Activated CD8-positive, alpha-beta memory T cell treated with anti-CD3 and anti-CD28 coated beads, Interleukin-2, amount 10 ng/mL, durations not matched to agents 7 days and 5 days (primary cell): ENCODE measurements at places on chromosomes 6 and 20.

- H3K4me3 ChIP-seq, result no peak overlapping the region
- peaks cover 23% of the 10 kb centered on the region for H3K4me1 ChIP-seq
- DNase-seq, result no peak
- H3K27ac ChIP-seq, result no peak overlapping the region
- peaks cover 22% of the 10 kb centered on the region for H3K27me3 ChIP-seq
- H3K36me3 ChIP-seq, result no peaks in the 10 kb centered on the region
Observed at GRCh38 chr20:50354721-50355589, 155.2 kb upstream of the PTPN1 start.

GRCh38 chr6:21147995-21148394 lies 445.6 kb upstream of the SOX4 start:
- H3K27ac ChIP-seq, result no peak overlapping the region
- DNase-seq, result no peak
- H3K4me3 ChIP-seq, result no peak overlapping the region
- H3K4me1 ChIP-seq, result no peaks in the 10 kb centered on the region

DNA sequence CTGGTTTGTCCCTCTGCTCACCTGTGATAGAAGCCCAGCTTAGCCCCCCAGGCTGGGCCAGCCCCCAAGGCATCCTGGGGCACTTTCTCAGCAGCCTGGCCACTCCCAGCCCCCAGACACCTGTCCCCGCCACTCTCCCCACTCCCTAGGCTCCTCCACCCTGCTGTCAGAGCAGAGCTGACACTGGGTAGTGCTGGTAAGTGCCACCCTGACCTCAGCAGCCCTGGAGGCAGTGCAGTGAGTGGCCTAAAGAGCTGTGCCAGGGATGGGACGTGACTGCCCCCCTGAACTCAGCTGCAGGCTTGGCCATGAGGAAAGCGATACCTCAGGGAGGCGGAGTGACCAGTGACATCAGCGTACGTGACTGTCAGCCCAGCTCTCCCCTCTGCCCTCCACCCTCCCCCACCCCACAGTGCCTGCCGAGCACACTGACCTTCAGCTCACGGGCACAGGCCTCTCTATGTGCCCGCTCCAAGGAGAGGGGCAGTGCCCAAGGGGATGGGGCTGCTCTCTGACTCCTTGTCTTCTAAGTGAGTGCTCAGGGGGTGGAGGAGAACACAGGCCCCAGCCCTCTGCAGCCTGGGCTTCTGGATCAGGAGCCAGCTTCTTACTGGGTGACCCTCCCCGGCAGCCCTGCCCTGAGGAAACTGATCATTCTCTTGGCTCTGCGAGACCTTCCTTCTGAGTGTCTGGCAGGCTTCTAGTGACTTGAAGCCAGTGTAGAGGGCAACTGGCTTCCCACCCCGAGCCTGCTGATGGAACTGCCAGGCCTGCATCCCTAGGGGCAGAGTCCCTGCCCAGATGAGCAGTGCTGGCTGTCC lies 172.7 kb downstream of the MRPL14 start:
- no peaks in the 10 kb centered on the region for H3K4me1 ChIP-seq
- no peaks in the 10 kb centered on the region for H3K36me3 ChIP-seq
- peaks cover 36% of the 10 kb centered on the region for H3K27me3 ChIP-seq
- no peak for DNase-seq

- peaks cover 20% of the 10 kb centered on the region for H3K27me3 ChIP-seq
- no peaks in the 10 kb centered on the region for H3K4me1 ChIP-seq
- H3K4me3 ChIP-seq, result no peak overlapping the region
Observed at GRCh38 chr6:27168586-27169443, 78.7 kb upstream of the PRSS16 start.

DNA sequence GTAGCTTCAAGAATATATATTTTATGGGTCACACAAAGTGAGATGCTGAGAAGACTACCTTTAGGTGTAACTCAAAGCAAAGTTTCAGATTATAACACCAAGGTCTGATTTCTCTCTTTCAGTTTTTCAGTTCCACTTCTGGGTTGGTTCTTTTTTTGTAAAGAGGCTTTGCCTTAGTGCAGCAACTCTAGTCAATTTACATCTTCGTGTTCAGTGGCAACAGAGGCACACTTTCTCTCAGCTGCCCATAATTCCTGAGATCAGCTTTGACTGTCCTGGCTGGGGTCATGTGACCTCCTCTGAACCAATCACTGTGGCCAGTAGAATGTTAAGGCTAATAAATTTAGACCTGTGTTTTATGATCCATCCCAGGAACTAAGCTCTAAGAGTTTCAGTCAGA lies 120.2 kb downstream of the TINAG start:
- no peak for DNase-seq
- no peaks in the 10 kb centered on the region for H3K4me1 ChIP-seq
- H3K4me3 ChIP-seq, result no peak overlapping the region
- H3K27me3 ChIP-seq, result no peaks in the 10 kb centered on the region
- no peaks in the 10 kb centered on the region for H3K36me3 ChIP-seq
- no peak overlapping the region for H3K27ac ChIP-seq

- peaks cover 19% of the 10 kb centered on the region for H3K4me1 ChIP-seq
- H3K36me3 ChIP-seq, result peaks cover 24% of the 10 kb centered on the region
- H3K27ac ChIP-seq, result no peak overlapping the region
- no peak for DNase-seq
Observed at GRCh38 chr6:34834789-34835518, 43.1 kb downstream of the BLTP3A start.

DNA sequence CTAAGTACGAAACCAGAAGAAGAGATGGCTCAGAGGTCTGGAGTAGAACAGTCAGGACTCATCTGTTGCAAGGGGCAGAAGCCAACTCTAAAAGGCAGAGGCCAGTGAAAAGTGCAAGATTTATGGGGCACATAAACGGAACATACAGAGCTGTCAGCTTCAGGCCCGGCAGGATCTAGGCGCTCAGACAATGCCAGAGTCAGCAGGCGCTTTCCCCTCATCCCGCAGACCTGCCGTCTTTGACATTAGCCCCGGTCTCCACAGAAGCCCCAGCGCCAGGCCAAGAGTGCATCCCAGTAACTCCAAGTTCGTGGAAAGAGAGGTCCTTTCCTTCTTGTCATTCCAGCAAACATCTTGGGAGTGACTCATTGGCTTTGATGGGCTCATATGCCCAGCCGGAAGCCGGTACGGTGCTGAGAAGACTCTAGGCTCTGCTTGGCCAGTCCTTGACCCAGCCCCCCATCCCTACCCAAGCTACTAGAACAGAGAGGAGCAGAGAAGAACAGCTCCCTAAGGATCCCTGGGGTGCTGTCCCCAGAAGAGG lies 260.9 kb downstream of the TAF4 start:
- no peak overlapping the region for H3K4me3 ChIP-seq
- H3K27me3 ChIP-seq, result peaks cover 5% of the 10 kb centered on the region
- no peak for DNase-seq
- no peaks in the 10 kb centered on the region for H3K36me3 ChIP-seq
